ENCODE measurements at places on chromosomes 1 and 21. TPM values are rescaled to one million over a fixed set of nuclear protein-coding genes. Genes with fewer than 3 reads are reported as not detected.

The NDUFS5 gene
- total RNA-seq, result 442 TPM

The CPT2 gene
- total RNA-seq, result 10.3 TPM

The MMP23B gene
- total RNA-seq, result 1.1 TPM

The UBE2U gene
- not detected for total RNA-seq

The MPZ gene
- under 0.01 TPM for total RNA-seq

The EPHX1 gene
- total RNA-seq, result 6.5 TPM

The CELA3A gene
- total RNA-seq, result not detected

The PCAT6 gene
- 0.68 TPM for total RNA-seq

The HCN3 gene
- total RNA-seq, result 1.1 TPM

The KCNK1 gene
- 24.6 TPM for total RNA-seq

The CRP gene
- total RNA-seq, result not detected
